ENCODE measurements at places on chromosomes 11 and 22. TPM values are rescaled to one million over a fixed set of nuclear protein-coding genes. Genes with fewer than 3 reads are reported as not detected.

- no peak for DNase-seq
Measured at GRCh38 chr11:99325847-99326246, 305.1 kb downstream of the CNTN5 start.

DNA sequence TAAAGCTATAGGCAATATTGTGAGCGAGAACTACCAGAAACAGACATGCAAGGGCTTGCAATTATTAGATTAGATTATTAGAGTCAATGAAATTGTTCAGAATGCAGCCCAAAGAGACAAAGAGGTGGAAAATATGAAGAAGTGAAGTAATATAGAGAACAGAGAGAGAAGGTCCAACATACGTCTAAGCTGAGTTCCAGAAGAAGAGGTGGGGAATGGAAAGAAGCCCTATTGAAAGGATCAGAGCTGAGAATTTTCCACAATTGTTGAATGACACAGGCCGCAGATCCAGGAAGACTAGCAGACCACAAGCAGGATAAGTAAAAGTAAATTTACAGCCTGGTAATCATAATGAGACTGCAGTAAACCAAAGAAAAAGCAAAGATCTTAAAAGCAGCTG lies 93.2 kb downstream of the EXT2 start:
- DNase-seq: no peak

DNA sequence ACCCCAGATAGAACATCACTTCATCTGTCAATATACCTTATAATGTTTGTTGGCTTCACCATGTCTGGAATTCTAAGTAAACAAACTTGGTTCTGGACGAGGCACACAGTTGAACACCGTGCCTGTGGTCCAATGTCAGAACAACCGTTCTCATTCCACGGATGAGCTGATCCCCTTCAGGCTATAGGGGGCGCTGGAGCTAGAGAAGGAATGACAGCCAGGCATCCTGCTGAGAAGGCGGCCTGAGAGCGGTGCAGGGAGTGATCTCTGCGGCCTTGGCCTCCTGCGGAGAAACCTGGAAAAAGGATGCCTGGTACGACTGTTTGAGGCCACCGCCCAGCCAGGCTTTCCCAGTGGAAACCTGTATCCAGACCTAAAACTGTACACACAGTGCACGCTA lies 48.7 kb downstream of the FDX1 start:
- DNase-seq: no peak

DNA sequence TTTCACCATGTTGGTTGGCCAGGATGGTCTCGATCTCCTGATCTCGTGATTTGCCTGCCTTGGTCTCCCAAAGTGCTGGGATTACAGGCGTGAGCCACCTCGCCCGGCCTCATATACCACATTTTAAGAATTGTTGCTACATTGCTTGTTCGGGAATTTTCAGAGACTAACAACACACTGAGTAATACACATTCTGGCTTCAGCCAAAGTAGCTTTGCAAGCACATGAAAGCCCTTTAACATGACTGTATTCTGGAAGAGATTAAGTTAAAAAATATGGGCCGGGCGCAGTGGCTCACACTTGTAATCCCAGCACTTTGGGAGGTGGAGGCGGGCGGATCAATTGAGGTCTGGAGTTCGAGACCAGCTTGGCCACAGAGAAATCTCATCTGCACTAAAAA lies 15.0 kb downstream of the CRTAM start:
- no peak for DNase-seq

The MAJIN gene
- not detected for total RNA-seq

DNA sequence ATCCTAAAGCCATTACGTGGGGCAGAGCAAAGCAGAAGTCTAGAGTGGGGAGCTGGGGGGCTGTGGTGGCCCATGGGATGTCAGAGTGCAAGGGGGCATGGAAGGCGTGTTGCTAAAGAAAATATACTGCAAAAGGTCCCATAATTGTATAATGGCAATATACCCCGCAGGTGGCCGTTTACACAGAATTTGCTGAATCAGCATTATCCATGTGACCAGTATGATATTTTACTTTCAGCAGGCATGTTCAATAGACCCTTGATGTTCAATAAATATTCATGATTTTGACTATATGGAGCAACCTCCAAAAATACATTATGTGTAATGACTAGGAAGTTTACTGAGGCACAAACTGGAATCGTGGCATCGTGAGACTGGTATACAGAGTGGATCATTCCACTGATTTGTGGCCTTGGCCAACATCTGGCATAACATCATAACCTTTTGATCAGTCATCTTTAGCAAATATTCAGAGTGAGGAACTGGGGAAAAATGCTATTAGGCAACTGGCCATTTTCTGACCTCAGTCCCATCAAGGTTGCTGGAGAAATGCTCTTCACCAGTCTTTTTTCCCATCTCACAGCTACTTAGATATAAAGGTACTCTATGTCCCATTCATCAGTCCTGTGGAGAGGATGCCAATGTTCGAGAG lies 29.3 kb upstream of the PPP2R1B start:
- DNase-seq: no peak

DNA sequence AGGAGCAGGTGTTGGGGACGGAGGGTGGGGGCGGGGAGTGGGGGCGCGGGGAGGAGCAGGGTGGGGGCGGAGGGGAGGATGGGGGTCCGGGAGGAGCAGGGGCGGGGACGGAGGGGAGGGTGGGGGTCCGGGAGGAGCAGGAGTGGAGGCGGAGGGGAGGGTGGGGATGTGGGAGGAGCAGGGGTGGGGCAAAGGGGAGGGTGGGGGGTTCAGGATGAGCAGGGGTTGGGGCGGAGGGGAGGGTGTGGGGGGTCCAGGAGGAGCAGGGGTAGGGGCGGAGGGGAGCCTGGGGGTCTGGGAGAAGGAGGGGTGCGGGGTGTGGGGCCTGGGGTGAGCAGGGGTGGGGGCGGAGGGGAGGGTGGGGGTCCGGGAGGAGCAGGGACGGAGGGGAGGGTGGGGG lies 17.1 kb downstream of the CRELD2 start:
- DNase-seq: no peak

DNA sequence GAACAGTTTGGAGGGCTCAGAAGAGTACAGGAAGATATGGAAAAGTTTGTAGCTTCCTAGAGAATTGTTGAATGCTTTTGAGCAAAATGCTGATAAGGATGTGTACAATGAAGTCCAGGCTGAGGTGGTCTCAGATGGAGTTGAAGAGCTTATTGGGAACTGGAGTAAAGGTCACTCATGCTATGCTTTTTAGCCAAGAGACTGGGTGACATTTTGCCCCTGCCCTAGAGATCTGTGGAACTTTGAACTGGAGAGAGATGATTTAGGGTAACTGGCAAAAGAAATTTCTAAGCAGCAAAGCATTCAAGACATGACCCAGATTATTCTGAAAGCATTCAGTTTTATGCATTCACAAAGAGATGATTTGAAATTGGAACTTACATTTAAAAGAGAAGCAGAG lies 27.9 kb upstream of the CABP2 start:
- no peak for DNase-seq

DNA sequence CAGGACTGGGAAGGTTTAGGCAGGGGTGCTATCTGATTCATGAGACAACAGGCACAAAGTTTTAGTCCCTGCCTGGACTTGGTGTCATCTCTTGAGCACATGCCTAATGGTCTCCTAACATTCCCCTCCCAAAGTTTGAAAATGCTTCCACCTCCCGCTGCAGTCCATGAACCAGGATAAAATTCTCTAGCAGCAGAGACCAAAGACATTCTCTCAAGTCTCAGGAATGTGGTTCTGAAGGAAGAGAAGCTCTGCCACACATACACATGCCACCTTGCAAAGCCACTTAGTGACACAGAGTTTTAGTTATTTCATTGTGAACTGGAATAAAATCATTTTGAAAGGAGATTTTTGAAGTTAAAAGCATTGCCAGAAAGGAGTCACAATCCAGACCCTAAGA lies 15.5 kb downstream of the OR51B6 start:
- DNase-seq: no peak

The MMP12 gene
- total RNA-seq: not detected

The NEFH gene
- not detected for total RNA-seq

- DNase-seq: no peak
Measured at GRCh38 chr22:20386336-20386735, 7.6 kb upstream of the ZNF74 start.

DNA sequence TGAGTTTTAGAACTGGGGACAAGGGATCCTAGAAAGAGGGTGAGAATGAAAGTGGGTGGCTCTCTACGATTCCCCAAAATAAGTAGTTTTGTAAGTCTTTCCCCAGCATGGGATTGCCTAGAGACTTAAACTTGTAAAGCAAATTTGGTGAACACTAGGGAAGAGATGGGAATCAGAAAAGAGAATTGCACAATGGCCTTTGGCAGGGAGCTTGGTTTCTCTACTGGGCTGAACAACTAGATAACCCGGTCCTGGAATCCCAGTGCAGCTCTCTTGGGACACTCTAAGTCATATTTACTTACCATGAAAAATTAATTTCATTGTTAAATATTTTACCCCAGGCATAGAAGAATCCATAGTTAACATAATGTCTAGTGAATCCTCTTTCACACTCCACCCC lies 16.5 kb upstream of the USP18 start:
- no peak for DNase-seq

DNA sequence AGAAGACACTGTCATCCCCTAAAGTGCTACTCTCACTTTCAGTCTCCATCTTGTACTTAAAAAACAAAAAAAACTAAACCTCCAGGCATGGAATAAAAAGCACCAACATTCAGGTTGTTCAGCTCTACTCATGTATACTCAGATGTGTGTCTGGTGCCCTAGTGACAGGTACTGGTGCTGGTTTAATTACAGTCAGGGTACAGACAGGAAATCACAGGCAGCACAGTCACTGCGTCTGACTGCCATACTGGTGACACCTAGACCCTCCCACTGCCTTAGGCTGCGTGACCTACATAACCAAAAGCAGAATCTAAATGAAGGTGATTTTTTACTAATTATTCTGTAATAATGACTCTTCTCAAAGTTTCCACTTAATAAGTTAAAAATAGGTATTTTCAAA lies at the start of gene ARHGAP32:
Gene ARHGAP32, minus strand, starts transcription at position 176 of the 400 bp plus-strand sequence. Its CDS starts 127 bp downstream, at position 49.
- peak; percentile 15 for DNase-seq

The EIF1AD gene
- 30.9 TPM for total RNA-seq

DNA sequence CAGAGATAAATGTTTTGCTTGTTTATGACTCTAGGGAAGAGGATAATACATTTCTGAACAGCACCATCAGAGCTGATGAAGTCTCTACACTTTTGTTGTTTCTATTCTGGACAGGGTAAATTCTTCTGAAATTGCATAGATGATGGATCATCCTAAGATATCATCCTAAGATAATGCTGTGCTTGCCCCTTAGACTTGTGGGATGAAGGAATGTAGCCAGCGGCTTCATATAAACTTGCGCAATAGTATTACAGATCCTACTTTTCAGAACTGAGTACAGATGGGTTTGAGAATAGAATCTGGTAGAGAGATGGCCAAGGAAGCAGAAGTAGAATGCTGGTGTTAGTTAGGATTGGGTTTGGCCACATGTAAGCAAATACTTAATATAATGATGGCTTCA lies 61.0 kb downstream of the NCAM1 start:
- no peak for DNase-seq

The CCDC73 gene
- not detected for total RNA-seq

DNA sequence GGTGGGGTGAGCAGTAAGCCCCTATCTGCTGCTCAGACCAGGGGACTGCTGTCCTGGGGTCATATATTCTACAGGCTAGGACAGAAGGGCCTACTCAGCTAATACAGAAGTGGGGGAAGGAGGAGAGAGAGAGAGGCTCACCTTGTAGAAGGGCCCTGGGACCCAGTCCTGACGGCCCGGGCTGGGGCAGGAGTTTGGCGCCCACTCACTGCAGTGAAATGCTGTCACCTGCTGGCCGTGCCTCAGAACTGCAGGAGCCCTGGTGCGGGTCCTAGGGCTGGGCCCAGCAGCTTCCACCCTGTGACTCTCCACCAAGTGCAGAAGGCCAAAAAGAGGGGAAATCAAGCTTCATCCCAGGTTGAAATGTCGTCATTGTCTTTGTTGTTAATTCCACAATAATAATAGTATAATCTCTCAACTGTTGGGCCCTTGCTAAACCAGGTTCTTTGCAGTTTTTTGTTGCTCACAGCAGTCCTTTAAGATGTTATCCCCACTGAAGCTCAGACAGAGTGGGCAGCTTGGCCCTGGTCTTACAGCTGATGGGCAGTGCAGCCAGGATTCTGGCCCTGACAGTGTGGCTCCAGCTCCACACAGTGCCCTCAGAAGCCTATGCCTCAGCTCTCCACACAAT lies 29.6 kb downstream of the TRIM29 start:
- DNase-seq: peak; percentile 75
